ENCODE measurements at places on chromosomes 12 and 14.

- DNase-seq: no peak
These were observed 7.4 kb downstream of the TESPA1 start for GRCh38 chr12:54977155-54977554.

DNA sequence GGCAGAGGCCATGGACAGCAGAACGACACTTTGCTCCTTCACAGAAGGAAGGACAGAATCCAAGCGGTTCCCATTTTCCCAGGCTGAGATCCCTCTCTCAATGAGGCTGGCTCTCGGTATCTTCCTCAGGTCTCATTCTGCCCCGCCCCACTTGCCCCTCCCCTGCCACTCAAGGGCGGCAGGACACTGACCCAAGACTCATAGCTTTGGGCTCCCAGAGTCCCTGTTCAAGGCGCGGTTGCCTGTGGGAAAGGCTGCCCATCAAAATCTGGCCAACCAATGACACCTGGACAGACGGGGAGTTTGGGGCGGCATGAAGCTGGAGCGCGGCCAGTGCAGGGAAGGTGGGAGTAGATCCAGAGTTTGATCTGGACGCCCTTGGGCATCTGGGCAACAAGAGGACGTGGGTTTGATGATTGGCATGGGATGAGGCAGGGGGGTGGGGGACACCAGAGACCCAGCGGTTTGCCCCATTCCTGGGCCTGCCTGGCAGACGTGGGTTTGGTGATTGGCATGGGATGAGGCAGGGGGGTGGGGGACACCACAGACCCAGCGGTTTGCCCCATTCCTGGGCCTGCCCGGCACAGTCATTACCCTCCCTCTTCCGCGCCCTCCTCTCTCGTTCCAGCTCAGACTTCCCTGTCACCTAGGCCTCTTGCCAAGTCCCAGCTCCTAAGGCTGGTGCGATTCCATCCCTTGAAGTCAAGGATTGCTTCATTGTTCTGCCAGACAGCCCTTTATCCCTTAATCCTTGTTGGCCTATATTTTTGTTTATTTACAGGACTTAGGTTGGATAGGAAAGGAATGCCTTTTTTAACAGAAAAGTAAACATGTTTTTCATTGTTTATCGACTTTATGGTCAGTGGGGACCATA is 92.1 kb downstream of the NINJ2 start:
- DNase-seq: no peak

- DNase-seq: no peak
These were observed 11.5 kb downstream of the RIMKLB start for GRCh38 chr12:8709124-8709830.

GRCh38 chr12:128009108-128009507 is 257.9 kb upstream of the TMEM132C start:
- no peak for DNase-seq

DNA sequence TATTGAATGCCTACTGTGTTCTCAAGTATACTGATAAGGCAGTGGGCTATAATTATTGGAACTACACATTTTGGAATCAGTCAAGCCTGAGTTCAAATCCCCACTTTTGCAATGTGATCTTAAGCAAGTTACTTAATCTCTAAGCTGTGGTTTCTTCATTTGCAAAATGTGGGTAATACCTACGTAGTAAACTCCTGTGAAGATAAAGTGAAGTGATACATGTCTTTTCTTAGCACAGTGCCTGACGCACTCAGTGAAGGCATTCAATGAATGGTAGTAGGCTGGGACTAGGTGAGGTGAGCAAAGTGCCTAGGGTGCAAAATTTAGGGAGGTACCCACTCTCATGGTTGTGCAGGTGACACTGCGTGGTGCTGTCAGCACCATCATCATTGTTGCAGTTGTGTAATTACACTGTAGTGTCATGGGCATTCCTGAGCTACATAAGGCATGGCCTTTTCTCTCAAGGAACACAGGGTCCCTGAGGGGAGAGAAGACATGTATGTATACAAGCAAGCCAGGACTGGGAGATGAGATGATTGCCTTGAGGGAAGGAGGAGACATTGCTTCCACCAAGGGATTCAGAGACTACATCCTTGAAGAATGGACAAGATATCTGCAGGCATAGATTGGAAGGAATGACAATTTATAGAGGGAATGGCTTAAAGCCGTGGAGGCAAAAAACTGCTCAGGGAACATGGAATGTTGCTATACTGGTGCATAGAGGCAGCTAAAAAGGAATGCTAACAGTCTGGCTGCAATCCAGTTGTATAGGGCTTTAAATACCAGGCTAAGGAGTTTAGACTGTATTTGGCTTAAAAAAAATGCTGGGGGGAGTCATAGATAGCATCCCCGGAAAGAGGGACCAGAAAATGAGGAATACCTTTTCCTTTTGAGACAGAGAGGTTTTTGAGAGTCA is 129.2 kb upstream of the ARHGAP5 start:
- no peak for DNase-seq

DNA sequence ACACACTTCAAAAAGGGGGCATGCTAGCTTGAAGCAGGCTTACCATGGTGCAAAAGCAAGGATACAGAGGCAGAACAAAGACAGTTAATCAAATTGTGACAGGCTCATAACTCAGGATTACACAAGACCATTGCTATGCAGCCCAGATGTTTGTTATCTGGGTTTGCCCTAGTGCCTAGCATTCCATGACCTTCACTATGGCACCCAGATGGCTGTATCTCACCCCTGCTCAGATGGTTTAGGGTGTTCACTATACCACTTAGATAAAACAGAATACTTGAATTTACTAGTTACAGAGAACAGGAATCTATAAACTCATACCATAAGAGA is 56.2 kb downstream of the SDR9C7 start:
- no peak for DNase-seq
